ENCODE measurements at places on chromosomes 6 and 20.

DNA sequence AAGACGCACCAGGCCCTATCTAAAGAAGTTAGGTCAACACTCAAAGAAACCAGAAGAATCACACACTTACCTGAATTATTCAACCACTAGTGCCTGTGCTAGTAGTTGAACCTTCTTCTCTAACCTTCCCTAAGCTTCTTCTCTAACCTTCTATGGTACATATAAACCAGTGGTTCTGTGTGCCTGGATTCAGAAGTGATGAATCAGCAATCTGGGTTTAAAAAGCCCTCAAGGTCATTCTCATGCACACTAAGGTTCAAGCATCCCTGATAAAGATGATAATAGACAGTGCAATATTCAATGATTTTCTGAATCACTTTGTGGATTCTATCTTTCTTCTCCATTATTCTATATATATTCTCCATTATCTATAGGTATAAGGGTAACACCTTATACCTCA lies 271.4 kb upstream of the TBX18 start:
- no peaks in the 10 kb centered on the region for H3K27me3 ChIP-seq
- no peak overlapping the region for H3K27ac ChIP-seq
- H3K4me1 ChIP-seq, result no peaks in the 10 kb centered on the region
- H3K36me3 ChIP-seq, result no peaks in the 10 kb centered on the region
- no peak overlapping the region for H3K4me3 ChIP-seq

- no peak overlapping the region for H3K4me3 ChIP-seq
- no peaks in the 10 kb centered on the region for H3K4me1 ChIP-seq
- no peaks in the 10 kb centered on the region for H3K36me3 ChIP-seq
- DNase-seq, result no peak
Measured at GRCh38 chr6:124090491-124090890, 286.8 kb downstream of the NKAIN2 start.

GRCh38 chr6:144729502-144729901 lies 444.4 kb downstream of the UTRN start:
- H3K36me3 ChIP-seq, result no peaks in the 10 kb centered on the region
- H3K4me3 ChIP-seq, result no peak overlapping the region
- H3K27me3 ChIP-seq, result no peaks in the 10 kb centered on the region

DNA sequence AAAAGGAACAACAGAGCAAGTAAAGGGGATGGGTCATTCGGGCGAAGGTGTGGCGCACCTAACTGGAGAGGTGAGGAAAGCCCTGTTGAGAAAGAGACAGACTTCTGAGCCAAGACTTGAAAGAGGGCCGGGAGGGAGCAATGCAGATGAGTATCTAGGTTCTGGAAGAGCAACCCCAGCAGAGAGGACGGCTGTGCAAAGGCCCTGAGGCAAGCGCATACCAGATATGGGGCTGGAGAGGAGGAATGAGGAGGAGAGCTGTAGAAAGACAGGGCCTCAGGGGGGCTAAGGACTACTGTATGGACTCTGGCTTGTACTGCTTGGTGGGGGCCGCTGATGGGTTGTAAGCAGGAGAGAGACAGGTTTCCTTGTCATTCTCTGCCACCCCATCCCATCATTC lies 21.9 kb downstream of the TRERF1 start:
- no peak for DNase-seq
- peaks cover 39% of the 10 kb centered on the region for H3K4me1 ChIP-seq
- no peaks in the 10 kb centered on the region for H3K27me3 ChIP-seq
- no peak overlapping the region for H3K27ac ChIP-seq

- H3K27ac ChIP-seq, result no peak overlapping the region
- H3K27me3 ChIP-seq, result no peaks in the 10 kb centered on the region
- H3K36me3 ChIP-seq, result no peaks in the 10 kb centered on the region
- DNase-seq, result no peak
- no peaks in the 10 kb centered on the region for H3K4me1 ChIP-seq
Measured at GRCh38 chr20:8661229-8661952, 407.5 kb upstream of the PLCB4 start.

GRCh38 chr6:149922642-149923326 lies at the start of gene RAET1G:
TSS of gene RAET1G (minus strand) at chr6:149923121. CDS start at chr6:149923010, 111 bp downstream.
- DNase-seq, result peak; percentile 95
- H3K4me1 ChIP-seq, result peaks cover 15% of the 10 kb centered on the region
- H3K36me3 ChIP-seq, result no peaks in the 10 kb centered on the region
- no peaks in the 10 kb centered on the region for H3K27me3 ChIP-seq
- H3K4me3 ChIP-seq, result peak within 1 kb of the TSS; percentile 51

DNA sequence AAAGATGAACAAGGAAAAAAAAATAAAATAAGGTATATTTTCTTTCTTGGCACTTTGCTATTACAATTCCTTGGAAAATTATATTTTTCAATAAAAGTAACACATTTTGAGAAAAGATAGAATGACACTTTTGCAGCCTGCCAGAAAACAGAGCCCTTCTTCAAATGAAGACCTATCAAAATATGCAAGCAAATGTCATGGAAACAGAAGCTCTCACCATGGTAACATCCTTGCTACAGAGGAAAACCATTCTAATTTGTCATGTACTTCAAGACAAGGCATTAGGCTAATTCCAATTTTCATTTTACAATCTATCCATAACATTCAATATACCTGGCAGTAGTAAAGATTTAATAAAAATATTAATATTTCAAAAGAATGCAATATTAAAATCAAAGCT lies 177.9 kb downstream of the RNGTT start:
- peaks cover 24% of the 10 kb centered on the region for H3K4me1 ChIP-seq
- H3K27ac ChIP-seq, result no peak overlapping the region
- H3K27me3 ChIP-seq, result no peaks in the 10 kb centered on the region
- H3K36me3 ChIP-seq, result no peaks in the 10 kb centered on the region
- DNase-seq, result peak; percentile 55
- no peak overlapping the region for H3K4me3 ChIP-seq

DNA sequence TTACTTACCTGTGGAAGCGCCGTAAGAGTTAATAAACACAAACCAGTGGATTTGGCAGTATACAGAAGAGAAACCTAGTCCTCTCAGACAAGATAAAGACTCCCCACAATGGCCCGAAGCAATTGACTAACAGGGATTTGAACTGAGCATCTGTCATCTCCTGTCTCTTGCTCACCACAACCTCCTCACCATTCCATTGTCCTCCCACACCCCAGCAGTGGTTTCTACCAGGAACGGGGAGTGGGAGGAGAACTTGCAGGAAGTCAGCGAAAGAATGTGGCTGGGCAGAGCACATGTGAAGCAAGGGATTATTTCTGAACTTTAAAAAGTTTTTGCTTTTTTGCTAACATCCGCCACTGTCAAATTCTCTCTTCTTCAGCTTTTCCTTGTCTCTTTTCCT lies 24.6 kb upstream of the TAAR1 start:
- no peaks in the 10 kb centered on the region for H3K4me1 ChIP-seq
- no peak overlapping the region for H3K27ac ChIP-seq
- H3K4me3 ChIP-seq, result no peak overlapping the region

DNA sequence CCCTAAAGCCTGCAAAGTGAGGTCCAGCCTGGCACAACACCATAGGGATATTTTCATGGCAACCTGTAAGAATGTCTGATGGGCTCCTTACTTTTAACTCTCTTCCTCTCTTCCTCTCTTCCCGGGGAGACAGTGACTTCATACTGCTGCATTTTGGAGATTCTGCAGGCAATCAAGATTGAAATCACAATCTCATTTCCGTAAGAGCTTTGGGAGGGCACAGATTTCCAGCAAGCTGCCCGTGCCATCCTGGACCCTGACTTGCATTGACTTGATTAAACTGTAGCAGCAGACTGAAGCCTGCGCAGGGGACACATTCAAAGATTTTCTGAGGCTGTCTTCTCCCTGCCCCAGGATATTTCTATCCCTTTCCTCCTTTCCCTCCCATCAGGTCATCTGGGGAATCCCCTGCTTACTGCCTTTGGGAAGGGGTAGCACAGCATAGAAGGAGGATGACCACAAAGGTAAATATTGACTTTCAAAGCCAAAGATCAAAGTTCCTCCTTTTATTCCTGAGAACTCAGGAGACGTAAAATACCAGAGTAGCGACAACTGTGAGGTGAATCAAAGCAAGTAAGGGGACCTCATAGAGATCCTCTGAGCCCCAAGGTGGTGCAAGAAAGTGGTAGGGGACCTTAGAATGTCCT lies 504.0 kb upstream of the ARID1B start:
- H3K36me3 ChIP-seq, result no peaks in the 10 kb centered on the region
- no peak for DNase-seq
- H3K4me1 ChIP-seq, result no peaks in the 10 kb centered on the region
- no peaks in the 10 kb centered on the region for H3K27me3 ChIP-seq

DNA sequence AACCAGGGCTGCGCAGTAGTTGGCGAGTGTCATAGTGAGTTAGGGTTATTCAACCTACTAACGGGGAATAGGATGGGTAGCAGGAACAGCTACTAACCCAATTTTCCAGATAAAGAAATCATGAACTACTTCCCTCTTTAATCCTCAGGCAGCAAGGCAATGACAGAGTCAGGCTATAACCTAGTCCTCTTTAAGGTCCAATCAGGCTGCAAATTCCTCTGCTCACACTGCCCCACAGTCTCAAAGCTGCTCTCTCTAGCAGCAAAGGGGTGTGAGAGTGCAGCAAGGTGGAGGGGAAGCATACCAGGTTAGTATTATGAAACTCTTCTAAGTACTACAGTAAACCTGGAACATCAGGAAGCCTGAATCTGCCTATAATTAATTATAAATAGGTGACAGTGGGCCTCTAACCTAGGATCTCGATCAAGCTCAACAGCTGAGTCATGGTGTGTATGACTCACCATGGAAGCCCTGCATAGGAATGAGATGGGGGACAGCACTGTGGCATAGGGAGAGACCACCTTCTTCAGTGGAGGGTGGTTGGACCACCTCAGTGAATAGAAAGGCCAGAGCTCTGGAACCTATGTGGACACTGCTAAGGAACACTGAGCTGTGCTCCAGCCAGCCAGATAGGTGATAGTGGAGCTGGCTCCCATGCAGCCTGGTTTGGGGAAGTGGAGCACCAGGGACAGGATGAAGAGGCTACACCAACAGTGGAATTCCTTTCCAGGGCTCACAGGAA lies 7.9 kb downstream of the PEX6 start:
- H3K4me3 ChIP-seq, result no peak overlapping the region
- H3K27ac ChIP-seq, result no peak overlapping the region
- H3K4me1 ChIP-seq, result no peaks in the 10 kb centered on the region
- no peak for DNase-seq
- H3K27me3 ChIP-seq, result no peaks in the 10 kb centered on the region
- no peaks in the 10 kb centered on the region for H3K36me3 ChIP-seq

GRCh38 chr20:17878912-17879602 lies 89.5 kb downstream of the SNX5 start:
- H3K27ac ChIP-seq, result no peak overlapping the region
- H3K4me1 ChIP-seq, result peaks cover 9% of the 10 kb centered on the region
- no peaks in the 10 kb centered on the region for H3K27me3 ChIP-seq
- H3K4me3 ChIP-seq, result no peak overlapping the region

GRCh38 chr6:150813319-150813992 lies 52.0 kb upstream of the MTHFD1L start:
- peak overlapping the region; percentile 67 for H3K27ac ChIP-seq
- no peak for DNase-seq
- H3K4me1 ChIP-seq, result peaks cover 21% of the 10 kb centered on the region
- H3K27me3 ChIP-seq, result no peaks in the 10 kb centered on the region
- H3K4me3 ChIP-seq, result no peak overlapping the region

- H3K27ac ChIP-seq, result no peak overlapping the region
- no peak overlapping the region for H3K4me3 ChIP-seq
- DNase-seq, result peak; percentile 54
- peaks cover 59% of the 10 kb centered on the region for H3K4me1 ChIP-seq
- no peaks in the 10 kb centered on the region for H3K27me3 ChIP-seq
- no peaks in the 10 kb centered on the region for H3K36me3 ChIP-seq
Measured at GRCh38 chr20:44644667-44645131, 6.8 kb downstream of the ADA start.

DNA sequence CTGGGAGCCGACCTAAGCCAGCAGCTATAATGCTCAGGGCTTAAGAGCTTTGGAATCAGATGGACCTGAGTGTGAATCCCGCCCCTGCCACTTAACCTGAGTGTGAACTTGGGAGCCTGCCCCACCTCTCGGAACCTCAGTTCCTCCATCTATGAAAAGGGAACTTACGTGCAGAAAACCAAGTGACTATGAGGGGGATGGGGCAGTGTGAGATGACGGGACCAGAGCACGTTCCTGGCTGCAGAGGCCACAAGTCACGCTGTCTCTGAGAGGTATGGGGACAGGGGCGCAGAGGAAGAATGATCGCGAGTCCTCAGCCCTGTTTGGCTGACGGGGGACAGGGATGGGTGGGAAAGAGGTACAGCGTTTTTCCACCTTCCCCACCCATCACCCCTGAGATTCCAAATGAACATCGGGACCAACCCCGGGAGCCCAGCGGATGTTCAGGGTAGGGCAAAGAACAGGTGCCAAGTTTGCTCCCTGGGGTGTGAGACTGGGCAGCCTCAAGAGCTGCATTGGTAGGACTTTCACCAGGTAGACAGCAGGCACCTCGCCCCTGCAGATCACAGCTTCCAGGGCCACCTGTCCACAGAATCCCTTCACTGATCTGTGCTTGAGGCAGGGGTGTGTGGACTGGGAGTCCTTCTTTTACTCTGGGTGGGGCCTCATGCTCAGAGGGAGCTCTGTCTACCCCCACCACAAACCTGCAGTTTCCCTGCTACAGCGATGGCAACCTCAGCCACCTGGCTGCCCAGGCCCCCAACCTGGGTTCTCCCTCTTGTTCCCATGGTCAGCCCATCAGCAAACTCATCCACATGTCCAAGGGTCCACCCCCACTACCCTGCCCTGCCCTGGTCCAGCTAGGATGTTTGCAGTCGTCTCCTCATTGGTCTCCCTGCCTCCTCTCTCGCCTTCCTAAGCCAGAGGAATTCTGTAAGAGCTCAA lies 85.8 kb downstream of the CEBPB start:
- H3K4me1 ChIP-seq, result no peaks in the 10 kb centered on the region
- H3K27ac ChIP-seq, result no peak overlapping the region
- no peaks in the 10 kb centered on the region for H3K36me3 ChIP-seq
- no peak overlapping the region for H3K4me3 ChIP-seq
- no peak for DNase-seq

DNA sequence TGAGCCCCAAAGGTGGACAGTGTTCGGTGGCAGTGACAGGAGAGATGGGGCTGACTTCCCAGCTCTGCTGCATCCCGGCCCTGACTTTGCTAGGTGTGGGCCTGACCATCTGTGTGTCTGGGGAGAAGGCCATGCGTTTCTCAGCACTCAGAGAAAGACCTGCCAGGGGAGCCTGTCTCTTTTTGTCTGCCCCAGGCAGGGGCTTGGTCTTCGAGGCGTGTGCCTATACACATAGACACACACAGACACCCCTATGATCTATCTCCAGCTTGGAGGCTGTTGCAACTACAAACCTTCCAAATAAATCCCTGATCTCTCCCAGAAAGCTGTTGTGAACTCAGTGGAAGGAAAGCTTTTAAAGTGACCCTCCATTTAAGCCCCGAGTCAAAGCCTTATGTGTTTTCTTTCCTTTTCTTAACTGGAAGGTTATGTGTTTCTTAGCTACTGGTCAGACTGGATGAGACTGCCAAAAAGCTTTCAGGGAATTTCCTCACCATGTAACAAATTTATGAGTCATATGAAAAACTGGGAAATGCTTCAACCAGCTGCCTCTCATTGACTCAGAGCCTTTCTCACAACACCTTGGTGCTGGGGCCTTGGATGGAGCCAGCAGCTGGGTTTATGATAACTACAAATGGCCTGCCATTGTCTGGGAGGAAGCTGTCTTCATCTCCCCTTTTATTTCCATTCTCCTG lies 102.6 kb downstream of the CDC5L start:
- no peaks in the 10 kb centered on the region for H3K27me3 ChIP-seq
- no peak overlapping the region for H3K27ac ChIP-seq
- H3K4me3 ChIP-seq, result no peak overlapping the region
- DNase-seq, result no peak
- no peaks in the 10 kb centered on the region for H3K4me1 ChIP-seq

- H3K27me3 ChIP-seq, result no peaks in the 10 kb centered on the region
- no peaks in the 10 kb centered on the region for H3K36me3 ChIP-seq
- no peak for DNase-seq
- no peak overlapping the region for H3K4me3 ChIP-seq
Measured at GRCh38 chr6:56751604-56752003, 108.9 kb upstream of the DST start.
